Activated T-cell treated with anti-CD3 and anti-CD28 coated beads for 4 hours (primary cell): ENCODE measurements at places on chromosomes 13 and 19.

DNA sequence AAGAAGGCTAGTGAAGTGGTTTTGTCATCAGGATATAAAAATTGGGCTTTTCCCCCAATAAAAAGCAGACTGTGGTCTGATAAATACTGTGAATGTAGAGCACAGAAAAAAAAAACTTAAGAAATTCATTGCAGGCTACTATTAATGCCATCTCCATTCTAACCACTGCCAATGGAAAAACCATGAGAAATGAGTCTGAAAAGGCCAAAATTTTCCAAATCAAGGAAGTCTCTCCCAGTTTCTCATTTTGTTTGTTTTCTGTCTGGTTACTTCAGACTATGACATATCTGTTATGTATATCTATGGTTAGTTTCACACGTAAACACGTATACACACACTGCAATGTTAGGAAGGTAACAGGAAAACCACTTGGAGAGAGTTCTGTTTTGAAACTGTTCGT lies 193.6 kb upstream of the TSC22D1 start:
- no peak for DNase-seq

GRCh38 chr13:111486331-111486730 lies 165.9 kb downstream of the TEX29 start:
- DNase-seq: no peak

- no peak for DNase-seq
Observed at GRCh38 chr13:41563984-41564365, 106.6 kb downstream of the RGCC start.

- DNase-seq: no peak
Observed at GRCh38 chr19:23394511-23394910, 760 bp downstream of the ZNF91 start.

DNA sequence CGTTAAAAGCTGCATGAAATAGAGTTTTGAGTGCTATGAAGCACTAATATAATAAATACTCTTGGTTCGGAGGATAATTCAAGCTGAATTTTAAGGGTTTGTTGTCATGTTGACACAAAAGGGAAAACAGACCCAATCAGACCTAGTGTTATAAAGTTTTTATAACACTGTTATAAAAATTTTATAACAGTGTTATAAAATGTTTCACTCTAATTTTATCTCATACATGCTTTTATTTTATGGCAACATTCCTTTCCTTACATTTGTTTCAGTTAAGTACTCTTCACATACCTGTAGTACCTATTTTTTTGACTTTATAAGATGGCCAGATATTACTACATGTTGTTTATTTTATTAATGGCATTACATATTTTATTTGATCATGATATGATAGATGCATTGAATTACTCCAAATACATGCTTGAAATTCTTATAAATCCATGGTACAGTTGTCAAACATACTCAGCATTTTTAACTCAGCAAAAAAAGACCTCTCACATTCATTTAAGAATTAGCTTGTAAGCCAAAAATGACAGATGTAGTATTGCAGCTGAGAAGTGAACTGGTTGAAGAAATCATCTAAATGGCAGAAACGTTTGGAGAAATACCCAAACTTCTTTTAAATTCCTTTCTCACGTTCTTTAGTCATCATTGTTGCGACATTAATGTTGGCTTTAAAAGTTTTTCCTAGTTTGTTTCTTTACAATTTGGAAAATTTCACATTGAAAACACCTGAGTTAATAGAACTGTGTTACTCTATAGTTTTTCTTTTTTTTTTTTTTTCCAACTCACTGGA lies 104.5 kb downstream of the PIBF1 start:
- no peak for DNase-seq

DNA sequence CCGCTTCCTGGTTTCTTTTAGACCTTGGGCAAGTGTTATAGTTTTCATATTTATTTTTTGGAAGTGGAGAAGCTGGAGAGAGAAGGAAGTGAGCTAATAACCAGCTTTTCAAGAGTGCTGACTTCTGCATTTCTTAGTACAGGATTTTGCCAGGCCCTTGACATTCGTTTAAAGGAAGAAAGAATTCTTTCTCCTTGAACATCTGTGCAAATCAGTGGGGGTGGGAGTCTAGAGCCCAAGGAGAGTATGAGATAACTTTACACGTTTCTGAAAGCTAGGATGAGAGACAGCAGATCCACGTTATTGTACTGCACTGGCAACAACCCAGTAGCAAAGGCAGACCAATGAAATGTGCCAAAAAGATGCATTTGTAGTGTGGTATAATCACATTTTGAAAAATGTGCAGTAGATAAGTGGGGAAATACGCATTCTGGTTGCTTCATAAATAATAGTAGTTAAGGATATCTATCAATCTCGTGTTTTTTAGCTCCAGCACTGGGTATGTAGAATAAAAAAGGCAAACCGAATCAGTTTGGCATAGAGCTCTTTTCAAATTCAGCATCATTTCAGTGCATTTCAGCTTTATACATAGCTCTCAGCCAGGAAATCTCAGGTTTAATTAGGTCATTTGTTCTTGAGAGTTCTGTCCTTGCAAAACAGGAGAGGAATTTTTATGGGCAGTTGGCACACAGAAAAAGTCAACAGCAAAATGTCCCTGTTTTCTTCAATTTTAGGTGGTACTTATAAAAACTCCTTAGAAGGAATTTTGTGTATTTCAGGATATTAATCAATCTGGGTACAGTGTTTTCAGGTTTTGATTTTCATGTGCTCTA lies 4.3 kb downstream of the RNF113B start:
- DNase-seq: no peak

DNA sequence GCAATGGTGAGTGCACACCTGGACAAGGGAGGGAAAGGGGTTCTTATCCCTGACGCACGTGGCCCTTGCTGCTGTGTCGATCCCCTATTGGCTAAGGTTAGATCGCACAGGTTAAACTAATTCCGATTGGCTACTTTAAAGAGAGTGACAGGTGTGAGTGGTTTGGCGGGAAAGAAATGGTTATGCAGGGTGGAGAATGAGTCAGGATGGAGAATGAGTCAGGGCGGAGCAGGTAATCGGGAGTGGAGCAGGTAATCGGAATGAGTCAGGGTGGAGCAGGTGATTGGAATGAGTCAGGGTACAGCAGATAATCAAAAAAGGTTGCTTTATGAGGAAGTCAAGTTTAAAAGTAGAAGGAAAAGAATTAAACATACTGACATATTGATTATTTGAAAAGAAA lies 24.4 kb upstream of the SIAH3 start:
- no peak for DNase-seq

DNA sequence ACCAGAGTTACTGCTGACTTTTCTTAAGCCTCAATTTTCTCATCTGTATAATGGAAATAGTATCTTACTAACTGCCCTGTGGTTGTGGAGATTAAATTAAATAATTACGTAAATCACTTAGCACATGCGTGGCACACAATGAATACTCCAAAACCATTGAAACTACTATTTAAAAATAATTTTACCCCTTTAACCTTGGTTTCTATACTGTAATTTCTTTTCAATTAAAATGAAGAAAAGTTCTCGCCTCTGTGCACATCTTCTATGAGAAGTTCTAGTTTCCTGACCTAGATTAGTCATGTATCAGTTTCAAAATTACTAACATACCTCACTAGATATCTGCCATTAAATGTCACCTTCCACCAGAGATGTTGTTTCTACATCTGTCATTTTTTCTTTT lies 5.7 kb downstream of the SLITRK1 start:
- no peak for DNase-seq

GRCh38 chr13:37950016-37950415 lies 80.4 kb upstream of the TRPC4 start:
- DNase-seq: no peak

GRCh38 chr19:33734913-33735312 lies 61.8 kb upstream of the KCTD15 start:
- DNase-seq: no peak

- DNase-seq: no peak
Observed at GRCh38 chr13:105497597-105497996, 1037.9 kb downstream of the EFNB2 start.

DNA sequence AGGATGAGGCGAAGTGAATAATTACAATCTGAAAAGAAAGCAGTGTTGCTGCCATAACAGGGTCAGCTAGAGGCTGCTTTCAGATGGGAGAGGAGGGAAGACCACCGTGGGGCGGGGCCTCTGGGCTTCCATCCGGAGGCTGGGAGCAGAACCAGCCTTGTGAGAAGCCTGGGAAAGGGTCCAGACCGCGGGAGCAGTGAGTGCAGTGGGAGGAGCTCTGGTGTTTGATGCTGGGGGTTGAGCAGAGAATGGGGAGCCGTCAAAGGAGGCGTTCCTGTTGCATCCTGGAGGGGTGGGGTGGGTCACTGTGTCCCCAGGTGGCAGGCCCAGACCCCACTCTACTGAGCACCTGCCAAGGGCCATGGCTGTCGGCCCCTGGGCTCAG lies 18.1 kb downstream of the NKPD1 start:
- no peak for DNase-seq

- no peak for DNase-seq
Observed at GRCh38 chr19:1979017-1979416, 36.5 kb downstream of the BTBD2 start.

DNA sequence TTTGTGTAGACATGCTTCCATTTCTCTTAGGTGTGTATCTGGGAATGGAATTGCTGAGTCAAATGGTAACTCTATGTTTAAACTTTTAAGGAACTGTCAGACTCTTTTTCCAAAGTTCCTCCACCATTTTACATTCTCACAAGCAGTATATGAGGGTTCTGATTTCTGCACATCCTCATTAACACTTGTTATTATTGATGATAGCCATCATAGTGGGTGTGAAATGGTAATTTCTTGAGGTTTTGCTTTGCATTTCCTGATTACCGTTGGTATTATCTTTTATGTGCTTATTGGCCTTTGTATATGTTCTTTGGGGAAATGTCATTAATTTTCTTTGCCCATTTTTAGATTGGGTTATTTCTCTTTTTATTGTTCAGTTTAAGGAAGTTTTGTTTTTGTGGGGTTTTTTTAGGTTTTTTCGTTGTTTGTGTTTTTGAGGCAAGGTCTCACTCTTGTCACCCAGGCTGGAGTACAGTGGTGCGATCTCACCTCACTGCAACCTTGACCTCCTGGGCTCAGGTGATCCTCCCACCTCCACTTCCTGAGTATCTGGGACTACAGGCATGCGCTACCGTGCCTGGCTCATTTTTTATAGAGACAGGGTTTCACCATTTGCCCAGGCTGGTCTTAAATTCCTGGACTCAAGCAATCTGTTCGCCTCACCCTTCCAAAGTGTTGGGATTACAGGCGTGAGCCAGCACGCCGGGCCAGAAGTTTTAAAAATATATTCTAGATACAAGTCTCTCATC lies 34.3 kb downstream of the NAA16 start:
- no peak for DNase-seq

DNA sequence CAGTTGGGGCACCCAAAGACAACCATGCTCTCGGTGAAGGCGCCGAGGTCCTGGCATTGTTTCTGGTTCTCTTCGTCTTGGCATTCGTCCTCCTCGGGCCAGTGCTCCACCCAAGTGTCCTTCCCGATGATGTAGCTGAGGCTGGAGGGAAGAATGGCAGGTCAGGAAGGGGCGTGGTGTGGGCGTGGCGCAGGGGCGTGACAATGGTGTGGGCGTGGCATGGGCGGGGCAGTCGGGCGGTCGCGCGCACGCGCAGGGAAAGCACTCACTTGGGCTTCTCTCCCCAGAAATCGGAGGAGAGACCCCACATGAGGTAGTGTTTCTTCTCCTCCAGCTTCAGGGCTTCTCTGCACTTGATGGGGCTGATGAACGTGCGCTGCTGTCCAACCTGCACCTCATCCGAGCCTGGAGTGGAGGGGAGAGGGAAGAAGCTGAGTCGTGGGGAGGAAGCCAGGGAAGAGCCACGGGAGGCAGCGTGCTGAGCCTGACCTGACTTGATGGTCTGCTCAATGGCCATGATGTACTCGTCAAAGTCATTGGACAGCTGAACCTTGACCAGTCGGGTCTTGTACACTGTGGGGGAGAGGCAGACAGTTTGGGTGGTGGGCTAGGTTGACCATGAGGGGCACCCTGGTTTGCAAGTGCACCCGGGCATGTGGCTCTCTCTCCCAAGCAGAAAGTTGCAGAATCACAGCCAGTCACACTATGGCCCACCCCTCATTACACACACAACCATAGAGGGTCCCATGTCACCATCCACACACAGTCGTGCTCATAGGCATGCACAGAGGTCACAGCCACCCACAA lies 8.1 kb upstream of the TNFSF14 start:
- DNase-seq: no peak

- DNase-seq: no peak
Observed at GRCh38 chr19:10639836-10640235, 14.3 kb upstream of the ILF3 start.

- no peak for DNase-seq
Observed at GRCh38 chr19:51458899-51459505, 748 bp upstream of the SIGLEC8 start.

DNA sequence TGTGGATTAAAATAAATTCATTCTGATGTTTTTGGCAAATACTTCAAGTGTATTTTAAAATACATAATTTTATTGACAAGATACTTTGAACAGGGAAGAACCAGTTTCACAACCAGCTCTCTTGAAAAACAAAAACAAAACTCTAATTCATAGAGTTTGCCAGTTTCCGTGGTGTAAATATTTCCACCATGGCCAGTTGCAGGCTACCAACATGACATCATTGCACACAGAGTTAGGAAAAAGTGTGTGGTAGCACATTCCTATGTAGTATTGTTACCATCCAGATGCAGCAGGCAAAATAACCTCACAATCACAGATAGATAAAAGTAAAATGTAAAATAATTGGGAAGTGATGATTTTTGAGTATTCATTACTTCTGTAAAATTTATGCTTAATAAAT lies 7.7 kb upstream of the RNF113B start:
- no peak for DNase-seq

DNA sequence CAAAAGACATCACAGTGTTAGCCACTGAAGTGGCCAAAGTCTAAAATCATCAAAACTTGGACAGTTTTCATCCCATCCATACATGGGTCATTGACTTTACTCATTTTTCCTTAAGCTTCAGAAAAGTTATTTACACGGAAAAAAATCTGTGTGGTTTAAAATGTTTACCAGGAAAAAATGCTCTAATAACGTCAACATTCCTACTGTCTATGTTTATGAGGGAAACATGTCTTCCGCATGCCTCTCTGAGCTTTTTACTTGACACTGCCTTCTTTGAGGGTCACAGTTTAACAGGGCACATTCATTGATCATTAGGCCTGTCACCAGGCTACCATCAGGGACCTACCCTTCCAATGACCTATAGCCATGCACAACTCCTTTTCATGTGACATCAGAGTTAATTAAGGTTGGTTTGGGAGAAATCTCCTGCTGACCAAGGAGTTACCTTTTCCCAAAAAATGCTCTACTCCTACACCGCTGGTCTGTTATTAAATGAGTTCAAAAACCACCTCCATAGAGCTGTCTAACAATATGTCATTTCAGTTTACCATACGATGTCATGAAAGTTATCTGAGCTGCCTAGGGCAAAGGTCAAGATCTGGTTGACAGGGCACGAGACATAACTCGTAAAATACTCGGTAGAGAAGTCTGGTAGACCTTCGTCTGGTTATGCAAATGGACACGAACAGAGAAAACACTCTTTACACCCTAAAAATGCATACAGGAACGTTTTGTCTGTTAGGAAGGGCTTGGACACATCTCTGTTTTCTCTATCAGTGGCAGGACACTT lies 17.8 kb downstream of the FLT1 start:
- DNase-seq: no peak

DNA sequence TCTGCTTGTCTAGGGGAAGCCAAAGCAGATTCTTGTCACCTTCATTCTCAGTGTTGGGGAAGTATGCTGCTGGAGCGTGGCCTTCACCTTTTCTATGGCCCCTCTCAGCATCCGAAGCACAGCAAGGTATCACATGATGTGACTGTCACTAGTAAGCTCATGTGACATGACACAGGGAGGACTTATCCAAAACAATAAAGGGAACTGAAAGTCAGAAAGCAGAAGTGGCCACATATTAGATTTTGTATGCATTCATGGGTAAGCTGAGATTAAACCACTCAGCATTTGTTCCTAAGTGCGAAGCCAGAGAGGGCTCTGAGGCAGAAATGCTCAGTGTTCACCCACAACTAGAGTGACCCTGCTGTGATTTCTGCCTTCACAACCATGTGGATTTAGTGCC lies 72.8 kb upstream of the PCDH8 start:
- DNase-seq: no peak
